ENCODE measurements at places on chromosomes 2 and 18.

DNA sequence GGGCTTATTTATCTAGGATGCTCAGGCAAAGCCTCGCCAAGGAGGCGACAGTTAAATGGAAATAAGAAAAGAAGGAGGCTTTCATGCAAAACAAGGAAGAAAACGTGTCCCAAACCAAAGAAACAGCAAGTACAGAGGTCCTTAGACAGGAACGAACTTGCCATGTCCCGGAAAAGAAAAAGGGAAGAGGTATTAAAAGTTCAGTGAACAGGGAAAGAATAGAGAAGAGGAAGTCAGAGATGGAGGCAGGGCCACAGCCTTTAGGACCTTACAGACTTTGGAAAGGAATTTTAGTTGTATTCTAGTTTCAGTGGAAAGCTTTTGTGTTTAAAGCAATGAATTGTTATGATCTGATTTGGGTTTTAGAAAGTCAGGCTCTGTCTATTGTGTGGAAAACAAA lies 22.1 kb downstream of the IKZF2 start:
- DNase-seq: no peak

- DNase-seq: no peak
These were observed 10.6 kb upstream of the PAX3 start for GRCh38 chr2:222309361-222309760.

DNA sequence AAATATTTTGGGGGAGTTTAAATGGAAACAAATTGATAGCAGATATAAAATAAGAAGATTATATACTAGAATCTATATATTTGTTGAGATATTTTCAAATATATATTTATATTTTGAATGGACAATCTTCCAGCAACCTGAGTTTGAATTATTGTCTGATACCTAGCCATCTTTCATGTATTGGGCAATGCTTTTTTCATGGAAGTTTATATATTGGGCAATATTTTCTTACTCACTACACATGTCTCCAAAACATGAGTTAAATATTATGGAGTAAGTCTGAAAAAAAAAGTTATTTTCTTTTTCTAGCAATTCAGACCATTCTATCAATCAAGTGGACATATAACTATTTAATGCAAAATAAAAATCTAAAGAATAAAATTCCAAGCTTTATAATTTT lies 295.2 kb downstream of the NYAP2 start:
- DNase-seq: no peak

GRCh38 chr2:40564184-40564583 lies 112.3 kb upstream of the SLC8A1 start:
- no peak for DNase-seq

- no peak for DNase-seq
These were observed 79.6 kb upstream of the B3GNT7 start for GRCh38 chr2:231315896-231316295.

- no peak for DNase-seq
These were observed 46.2 kb downstream of the GREB1 start for GRCh38 chr2:11579867-11580659.

DNA sequence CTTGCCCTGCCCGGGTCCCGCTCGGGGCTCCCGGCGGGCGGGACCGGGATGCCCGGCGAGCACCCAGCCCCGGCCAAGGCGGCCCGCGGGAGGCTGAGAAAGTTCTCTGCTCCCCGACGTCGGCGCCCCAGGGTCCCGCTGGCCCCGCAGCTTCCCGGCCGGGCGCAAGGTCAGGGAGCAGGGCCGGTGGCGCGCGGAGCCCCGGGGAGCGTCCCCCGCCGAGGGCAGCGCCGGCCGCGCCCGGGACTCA lies 331 bp downstream of the SERPINE2 start:
- DNase-seq: no peak

- DNase-seq: no peak
These were observed 605.8 kb downstream of the METTL4 start for GRCh38 chr18:1965541-1965940.

GRCh38 chr2:10620481-10620880 lies 69.3 kb downstream of the NOL10 start:
- DNase-seq: no peak

DNA sequence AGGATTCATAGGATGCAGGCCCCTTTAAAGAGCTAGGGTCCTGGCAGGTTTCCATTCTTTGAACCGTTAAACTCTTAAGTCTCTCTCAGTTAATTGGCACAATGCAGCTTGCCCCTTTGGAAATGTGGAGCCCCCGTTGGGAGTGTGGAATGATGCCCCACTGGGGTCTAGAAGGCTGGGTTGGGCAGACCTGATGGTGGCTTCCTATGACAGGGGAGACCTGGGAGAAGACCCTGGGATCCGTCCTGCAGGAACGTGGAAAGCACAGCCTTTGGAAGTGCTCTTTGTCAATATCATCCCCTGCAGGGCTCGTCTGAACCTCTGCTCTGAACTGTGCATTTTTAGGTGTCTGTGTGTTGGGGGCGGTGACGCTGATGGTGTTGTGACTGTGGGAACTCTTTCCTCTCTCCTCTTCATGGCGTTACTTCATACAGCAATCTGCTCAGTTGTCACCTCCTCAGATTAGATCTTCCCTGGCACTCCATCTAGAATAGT lies 190.6 kb downstream of the MYCN start:
- DNase-seq: peak; percentile 1

DNA sequence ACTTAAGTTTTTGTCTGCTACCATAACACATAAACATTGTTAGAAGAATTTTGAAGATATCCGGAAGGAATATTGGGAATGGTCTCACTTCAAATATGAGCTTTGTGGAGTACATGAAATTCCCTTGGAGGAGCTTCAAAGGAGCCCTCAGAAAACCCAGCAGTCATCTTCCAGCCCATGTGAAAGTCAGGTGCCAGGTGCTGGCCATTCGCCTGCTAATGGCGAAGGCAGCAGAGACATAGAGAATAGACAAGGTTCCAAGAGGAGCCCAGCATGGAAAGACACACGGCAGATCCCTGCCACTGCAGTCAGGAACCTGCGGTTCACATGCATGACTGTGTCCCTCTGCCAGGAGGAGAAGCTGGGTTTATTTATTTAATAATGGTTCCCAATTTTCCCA lies 40.0 kb upstream of the EPG5 start:
- DNase-seq: no peak

DNA sequence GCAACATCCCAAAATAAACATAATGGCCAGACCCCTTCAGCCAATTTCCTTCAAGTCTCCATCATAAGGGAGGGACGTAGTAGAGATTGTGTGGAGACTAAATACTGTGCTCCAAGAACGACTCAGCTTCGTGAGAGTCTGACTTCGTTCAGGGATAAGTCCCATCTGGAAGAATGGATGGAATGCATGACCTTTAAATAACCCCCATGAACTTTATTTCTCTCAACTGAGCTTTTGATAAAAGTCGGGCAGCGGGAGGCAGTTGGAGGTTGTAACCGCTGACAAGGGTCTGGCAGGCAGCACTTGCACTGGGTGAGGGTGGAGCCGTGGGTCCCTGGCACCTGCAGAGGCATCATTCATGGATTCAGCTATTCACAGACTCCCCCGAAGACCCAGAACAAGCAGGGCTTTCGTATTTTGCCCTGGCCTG lies 115.9 kb downstream of the ZFP36L2 start:
- DNase-seq: no peak

GRCh38 chr2:102634831-102635241 lies 15.5 kb downstream of the SLC9A2 start:
- no peak for DNase-seq

DNA sequence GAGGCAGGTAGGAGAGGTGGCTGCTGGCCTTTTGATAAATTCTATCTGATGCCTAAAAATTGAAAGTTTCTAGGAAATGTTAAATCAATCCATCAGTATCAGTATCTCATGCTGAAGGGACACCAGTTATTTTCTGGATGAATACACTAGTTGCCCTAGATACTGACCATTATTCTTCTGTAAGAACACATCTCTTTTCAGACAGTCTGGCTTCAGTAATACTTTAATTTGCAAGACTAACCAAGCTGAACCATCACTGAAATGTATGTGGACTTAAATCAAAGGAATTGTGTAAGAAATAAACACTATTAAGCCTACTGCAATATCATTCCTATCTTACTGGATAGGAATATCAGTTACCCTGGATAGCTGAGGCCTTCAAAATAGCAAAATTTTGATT lies 1546.3 kb downstream of the LRP1B start:
- DNase-seq: no peak

DNA sequence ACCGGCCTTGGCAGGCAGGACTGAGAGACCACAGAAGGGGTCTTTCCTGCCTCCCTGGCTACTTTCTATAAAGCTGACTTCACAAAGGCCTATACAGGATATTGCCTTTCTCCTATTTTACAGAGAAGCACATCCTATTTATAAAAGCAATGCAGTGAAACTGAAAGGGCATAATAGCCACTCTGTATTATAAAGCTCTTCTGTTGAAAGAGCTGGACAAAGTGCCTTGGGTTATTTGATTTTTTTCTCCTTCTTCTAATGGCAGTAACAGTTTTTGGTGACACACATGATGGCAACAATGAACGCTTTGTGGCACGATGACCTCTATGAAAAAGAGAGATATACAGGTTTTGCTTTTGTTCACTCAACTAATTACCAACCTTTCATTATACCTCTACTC lies 281.1 kb downstream of the ZNF516 start:
- no peak for DNase-seq

GRCh38 chr2:20423847-20424246 lies 23.0 kb upstream of the RHOB start:
- DNase-seq: no peak

All from tibial nerve (tissue), 4 donors.